ENCODE measurements at places on chromosomes 3 and 15.

DNA sequence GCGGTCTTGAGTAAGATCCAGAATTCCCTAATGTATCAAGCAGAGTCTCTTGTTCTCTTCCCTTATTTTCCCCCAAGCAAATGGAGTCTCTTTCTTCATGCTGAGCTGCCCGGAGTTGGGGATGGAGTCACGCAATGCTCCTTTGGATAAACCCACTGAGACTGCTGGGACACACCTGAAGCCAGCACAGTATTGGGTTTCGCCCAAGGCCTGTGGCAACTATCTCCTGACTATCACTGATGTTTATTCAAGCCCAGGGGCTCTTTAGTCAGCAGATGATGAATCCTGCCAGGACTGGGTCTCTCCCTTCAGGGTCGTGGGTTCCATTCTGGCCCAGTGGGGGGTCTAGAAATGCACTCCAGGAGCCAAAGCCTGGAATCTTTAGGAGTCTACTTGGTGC lies 11.3 kb downstream of the USF3 start:
- DNase-seq = no peak

DNA sequence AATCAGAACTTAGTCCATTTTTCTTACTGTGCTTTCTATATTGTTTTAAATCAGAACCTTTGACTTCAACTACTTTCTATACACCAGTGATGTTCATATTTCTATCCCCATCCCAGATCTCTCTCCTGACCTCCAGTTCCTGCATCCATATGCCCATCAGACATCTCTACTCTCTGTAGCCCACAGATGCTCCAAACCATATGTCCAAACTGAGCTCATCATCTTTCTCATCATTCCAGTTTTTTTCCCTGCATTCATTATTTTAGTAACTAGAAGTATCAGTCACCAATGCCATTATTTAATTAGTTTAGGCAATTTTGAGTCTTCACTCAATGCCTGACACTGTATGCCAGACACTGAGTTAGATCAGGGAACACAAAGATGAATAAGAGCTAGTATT lies 25.4 kb upstream of the IL16 start:
- no peak for DNase-seq

- peak; percentile 48 for DNase-seq
Observed at GRCh38 chr15:31200735-31201151, 99.2 kb upstream of the TRPM1 start.

DNA sequence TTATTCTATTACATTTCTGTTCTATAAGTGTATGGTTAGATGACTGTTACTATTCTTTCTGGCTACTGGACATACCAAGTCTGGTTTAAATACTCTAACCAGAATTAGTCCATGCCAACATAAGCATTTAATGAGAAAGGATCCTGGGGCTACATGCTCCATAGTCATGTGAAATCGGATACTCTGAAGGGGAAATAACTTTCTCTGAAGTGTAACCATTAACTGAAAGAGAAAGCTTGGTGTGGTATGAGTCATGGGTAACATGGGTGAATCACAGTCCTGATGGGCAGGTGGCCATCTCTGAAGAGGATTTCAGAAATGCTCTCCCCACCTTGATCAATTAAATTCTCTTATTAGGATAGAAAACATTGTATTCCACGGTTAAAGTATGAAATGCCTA lies 69.4 kb downstream of the FHIT start:
- no peak for DNase-seq

DNA sequence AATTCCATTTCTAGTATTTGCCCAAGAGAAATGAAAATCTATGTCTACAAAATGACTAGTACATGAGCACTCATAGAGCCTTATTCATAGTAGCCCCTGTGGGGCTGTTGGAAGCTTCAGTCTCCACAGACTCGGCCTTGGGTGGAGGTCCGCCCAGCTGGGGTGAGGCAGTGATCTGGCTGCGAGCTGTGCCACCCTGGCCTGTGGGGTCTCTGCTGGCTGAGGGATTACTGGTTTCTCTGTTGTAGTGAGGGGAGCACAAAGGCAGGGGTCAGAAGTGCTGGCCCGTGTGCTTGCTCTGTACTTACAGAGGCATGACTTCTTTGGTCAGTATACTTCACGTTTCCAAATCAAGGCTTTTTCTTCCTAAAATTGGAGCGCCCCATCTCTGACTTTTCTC lies 158.2 kb downstream of the CHDH start:
- DNase-seq = no peak

GRCh38 chr3:1406250-1406649 lies 313.4 kb downstream of the CNTN6 start:
- DNase-seq = no peak

DNA sequence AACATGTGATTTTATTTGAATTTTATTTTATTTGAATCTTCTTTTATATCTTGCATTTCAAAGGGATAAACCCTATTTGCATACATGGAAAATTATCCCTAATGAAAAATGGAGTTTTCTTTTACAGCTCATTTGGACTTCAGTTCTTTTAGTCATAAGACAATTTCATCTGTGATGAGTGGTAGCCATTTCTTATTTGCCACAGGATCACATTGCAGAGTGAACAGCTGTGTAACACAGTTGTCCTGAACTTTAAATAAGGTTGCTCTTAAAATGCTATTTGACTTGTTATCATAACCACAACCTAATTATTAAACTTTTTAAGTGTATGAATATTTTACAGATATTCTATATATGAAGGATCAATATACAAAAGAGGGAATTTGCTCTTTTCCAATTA lies 221.7 kb upstream of the ROPN1 start:
- no peak for DNase-seq

DNA sequence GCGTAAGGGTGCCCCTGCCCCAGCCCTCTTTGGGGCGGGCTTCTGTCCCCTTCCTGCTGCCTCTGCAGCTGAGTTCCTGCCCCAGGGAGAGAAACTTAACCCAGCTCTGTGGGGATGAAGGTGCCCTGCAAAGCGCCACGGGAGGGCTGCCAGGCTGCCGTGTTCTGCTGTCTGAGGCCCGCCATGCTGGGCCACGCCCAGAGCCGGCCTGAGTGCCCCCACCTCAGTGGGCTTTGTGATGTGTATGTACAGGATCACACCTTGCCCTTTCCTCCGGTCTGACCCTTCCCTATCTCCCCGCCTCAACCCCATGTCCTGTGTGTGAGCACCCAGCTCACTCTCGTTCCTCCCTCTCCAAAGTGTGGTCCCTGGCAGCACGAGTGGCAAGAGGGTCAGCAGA lies 22.6 kb downstream of the C15orf39 start:
- no peak for DNase-seq

- DNase-seq = no peak
Observed at GRCh38 chr15:49062900-49063299, 16.7 kb upstream of the SECISBP2L start.

DNA sequence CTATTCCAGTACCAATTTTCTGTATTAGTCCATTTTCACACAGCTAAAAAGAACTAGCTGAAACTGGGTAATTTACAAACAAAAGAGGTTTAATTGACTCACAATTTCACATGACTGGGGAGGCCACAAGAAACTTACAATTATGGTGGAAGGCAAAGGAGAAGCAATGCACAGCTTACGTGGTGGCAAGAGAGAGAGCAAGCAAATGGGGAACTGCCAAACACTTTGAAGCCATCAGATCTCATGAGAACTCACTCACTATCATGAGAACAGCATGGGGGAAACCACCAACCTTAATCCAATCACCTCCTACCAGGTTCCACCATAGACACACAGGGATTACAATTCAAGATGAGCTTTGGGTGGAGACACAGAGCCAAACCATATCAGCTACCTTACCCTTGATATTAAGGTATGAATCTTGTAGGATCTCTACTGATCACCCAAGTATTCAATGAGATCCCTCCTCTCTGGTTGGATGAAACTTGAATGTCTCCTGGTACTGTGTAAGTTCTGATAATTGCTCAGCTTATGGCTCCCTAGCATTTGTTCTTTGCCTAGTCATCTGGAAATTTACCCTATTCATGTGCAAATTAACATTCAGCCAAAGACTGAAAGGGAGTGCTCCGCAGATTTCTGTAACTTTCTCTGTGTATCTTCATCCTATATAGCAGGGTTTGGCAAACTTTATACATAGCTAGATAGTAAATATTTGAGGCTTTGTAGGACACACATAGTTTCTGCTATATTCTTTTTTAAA lies 38.9 kb downstream of the MYL3 start:
- no peak for DNase-seq

DNA sequence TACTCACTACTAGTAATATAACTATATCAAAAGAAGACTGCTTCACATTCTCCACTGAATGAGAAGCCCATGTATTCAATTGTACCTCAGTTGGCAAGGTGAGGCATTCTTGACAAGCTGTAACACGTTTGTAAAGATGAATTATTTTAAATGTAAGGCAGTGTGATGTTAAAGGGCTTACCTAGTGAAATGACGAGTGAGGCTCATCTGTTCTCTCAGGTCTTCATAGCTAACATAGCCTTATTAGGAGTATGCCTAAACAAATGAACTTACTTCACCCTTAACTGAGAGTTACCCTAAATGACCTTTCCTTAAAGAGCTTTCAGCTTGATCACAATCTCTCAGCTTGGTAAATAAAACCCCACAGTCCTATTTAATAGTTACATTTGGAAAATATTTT lies 127.3 kb downstream of the FEZF2 start:
- DNase-seq = no peak

DNA sequence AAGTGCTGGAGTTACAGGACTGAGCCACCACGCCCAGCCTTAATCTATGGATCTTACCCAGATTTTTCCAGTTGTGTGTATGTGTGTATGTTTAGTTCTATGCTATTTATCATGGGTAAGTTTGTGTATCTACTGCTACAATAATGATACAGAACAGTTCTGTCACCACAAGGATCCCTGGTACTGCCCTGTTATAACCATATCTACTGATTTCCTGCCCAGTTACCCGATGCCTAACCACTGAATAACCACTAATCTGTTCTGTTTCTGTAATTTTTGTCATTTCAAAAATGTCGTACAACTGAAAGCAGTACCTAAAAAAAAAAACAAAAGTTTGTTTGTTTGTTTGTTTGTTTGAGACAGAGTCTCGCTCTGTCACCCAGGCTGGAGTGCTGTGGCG lies 123.7 kb upstream of the RAP2B start:
- DNase-seq = no peak

- no peak for DNase-seq
Observed at GRCh38 chr15:52394118-52394517, 98.5 kb upstream of the MYO5C start.

DNA sequence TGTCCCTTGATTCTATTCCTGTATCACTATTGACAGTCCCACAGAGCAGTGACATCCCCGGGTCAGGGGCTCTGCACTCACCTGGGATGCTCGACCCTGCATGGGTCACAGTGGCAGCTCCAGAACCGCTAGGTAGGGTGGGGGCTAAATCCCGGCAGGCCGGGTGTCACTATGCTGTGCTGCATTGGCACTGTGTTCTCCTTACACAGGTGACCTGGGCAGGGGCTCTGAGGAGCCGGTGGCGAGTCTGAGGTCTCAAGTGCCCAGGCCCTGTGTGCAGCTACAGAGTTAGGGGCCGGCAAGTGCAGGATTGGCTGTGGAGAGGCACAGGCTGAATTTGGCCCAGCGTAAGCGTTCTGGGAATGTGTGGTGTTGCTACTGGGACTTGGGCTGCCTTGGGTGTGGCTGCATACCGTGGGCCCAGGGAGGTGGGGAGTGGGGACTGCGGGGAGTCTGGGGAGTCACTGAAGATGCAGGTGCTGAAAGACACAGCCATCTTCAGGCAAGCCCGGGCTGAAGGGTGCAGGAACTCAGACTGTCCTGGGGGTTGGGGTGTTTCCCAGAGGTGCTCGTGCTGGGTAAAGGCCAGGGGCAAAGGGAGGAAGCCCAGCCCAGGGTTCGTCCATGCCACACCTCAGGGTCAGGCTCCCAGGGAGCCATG lies 102.6 kb upstream of the PRR20G start:
- no peak for DNase-seq

GRCh38 chr3:133211449-133211848 lies 173.3 kb downstream of the TMEM108 start:
- DNase-seq = no peak

DNA sequence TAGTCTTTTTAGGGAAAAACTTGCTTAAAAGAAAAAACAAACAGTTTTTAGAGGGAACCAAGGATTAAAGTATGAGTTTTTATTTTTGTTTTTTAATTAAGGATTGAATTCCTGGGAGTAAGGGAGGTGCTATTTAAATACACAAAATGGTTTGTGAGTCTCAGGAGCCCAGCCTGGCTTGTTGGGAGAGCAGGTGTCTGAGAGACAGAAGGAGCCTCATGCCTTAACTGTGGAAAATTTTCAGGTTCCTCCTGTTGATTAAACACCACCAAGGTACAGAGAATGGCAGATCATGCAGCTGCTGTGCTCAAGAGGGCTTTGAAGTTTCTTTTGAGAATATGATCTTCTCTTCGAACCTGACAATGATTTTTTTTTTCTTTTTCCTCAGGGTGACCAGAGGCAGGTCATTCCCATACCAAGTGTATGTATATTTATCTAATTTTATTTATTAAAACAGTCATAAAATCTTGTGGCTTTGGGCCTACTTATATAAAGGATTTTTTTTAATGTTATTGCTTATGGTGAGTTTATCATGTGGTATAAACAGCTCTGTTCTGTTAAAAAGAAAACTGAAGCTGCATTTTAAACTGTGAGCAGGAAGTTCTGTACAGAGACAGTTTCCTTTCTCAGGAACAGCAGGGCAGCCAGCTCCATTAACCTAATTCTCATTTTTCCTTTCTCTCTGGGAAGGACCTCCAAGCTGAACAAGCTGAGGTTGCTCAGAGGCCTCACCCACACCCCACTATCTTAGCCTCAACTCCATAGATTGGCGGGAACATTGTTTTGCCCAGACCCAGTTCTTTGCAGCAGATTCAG lies 33.7 kb upstream of the VILL start:
- DNase-seq = no peak

Data from stimulated activated CD8-positive, alpha-beta memory T cell treated with anti-CD3 and anti-CD28 coated beads, Interleukin-7, amount 100 ng/mL, for 4 hours (primary cell).